Hematopoietic multipotent progenitor cell (in vitro differentiated cells): ENCODE measurements at places on chromosomes 16 and 17.

DNA sequence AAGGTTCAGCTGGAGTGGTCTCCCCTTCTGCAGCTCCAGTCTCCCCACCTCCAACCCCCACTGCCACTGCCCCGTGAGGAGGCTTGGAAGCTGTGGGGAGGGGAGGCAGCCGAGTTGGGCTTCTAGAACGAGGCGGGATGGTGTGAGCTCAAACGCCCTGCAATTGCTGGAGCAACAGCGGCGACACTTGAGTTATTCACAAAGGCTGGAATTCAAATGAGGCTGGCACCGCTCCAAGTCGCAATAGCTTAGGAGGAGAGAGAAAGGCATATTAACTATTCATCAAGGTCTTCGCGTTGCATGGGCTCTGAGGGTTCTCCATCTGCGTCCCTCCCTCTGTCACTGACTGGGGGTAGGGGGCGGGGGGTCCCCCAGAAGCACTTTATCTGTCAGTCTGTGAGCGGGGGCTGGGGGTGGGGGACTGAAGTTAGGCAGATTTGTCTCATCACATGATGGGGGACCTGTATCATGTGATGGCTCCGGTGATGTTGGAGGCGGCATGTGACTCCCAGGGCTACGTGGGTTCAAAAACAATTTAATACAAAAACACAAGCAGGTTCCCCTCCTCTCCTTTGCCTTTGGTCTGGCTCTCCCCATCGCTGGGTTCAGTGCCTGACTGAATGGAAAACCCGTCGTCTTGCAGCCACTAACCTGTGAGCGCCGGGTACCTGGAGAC is 70.5 kb downstream of the RBBP6 start:
- peak; percentile 35 for DNase-seq

DNA sequence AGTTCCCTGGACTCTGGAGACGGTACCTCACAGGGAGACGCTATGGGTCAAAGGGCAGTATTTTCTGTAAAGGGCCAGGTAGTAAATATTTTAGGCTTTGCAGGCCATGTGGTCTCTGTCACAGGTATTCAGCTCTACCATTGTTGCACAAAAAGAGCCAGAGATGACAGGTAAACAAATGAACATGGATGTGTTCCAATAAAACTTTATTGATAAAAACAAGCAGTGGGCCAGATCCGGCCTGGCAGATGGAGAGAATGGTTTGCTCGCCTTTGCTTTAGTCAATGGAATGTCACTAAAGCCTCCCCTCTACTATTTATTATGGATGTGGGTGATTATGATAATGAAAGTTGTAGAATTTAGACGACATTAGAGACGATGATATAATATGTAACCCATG is 8.9 kb upstream of the SLC5A11 start:
- no peak for DNase-seq

- no peak for DNase-seq
Observed at GRCh38 chr17:40506786-40507185, 5.4 kb upstream of the TNS4 start.

- DNase-seq: no peak
Observed at GRCh38 chr17:31678431-31678830, 180.6 kb downstream of the COPRS start.

DNA sequence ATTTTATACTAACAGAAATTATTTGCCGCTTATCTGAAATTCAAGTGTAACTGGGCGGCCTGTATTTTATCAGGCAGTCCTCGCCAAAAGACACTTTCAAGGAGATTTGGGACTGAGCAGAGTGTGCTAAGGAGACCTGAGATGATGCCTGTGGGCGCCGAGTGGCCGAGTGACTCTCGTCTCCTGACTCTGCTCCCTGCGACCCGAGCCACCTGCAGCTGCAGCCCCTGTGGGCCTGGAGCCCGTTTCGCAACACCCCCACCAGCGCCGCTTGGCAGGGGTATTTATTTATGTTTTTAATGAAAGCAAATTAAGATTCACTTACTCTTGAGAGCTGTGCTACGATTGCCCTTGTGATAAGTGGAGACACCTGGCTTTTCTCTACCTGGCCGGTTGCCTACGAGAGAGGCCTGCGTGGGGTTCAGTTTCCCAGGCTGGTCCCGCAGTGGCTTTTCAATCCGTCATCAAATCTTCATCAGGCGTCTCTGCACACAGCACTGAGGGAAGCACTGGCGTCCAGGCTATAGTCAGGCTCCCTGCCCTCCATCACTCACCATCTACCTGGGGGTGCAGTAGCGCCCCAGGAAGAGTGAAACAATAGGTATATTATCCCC is 124.0 kb downstream of the SEC14L1 start:
- no peak for DNase-seq

DNA sequence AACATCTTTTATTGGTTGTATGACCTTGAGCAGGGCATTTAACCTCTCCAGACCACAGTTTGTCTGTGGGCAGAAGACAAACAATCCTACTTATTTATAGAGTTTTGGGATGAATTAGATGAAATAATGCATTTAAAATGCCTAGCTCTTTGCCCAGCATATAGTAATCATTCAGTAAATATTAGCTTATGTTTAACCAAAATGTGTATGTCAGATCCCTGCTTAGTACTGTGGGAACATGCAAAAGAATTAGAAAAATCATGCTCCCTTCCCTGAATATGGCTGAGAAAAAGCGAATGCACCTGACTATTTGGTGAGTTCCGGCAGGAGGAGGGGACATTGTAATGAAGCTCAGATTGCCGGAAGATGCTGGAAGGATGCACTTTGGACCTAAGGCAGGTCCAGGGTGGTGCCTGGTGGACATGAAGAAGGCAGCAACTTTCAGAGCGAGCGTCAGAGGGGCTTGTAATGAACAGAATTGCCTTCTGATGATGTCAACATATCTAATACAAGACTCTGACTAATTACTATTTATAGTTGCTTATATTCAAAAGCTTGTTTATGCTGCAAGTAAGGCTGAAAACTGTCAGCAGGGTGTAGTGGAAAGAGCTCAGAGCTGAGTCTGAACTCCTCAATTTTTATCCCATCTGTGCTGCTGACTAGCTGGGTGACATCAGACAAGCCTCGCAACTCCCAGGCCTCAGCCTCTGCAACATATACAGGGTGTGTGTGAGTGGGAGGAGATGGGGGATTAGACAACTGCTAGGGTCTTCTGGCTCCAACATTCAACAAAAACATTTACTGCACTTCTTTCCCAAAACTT is 221.2 kb downstream of the PRKCA start:
- no peak for DNase-seq

DNA sequence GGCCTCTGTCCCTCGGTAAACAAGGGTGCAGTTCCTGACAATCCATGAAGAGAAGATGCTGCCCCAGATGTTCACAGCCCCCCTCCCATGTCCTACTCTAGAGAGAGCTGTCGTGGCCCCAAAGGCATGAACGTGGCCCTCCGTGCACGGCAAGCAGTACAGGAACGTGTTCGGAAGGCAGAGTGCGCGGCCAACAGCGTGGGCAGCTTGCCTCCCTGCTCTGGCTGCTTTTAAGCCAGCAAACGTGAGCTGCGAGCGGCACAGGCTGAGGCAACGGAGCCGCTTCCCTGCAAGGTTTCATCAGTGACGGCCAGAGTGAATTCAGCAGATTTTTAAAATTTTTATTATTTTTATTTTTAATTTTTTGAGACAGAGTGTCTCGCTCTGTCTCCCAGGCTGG is 37.2 kb downstream of the PEMT start:
- DNase-seq: no peak

- no peak for DNase-seq
Observed at GRCh38 chr17:67168496-67168895, 76.5 kb downstream of the HELZ start.

DNA sequence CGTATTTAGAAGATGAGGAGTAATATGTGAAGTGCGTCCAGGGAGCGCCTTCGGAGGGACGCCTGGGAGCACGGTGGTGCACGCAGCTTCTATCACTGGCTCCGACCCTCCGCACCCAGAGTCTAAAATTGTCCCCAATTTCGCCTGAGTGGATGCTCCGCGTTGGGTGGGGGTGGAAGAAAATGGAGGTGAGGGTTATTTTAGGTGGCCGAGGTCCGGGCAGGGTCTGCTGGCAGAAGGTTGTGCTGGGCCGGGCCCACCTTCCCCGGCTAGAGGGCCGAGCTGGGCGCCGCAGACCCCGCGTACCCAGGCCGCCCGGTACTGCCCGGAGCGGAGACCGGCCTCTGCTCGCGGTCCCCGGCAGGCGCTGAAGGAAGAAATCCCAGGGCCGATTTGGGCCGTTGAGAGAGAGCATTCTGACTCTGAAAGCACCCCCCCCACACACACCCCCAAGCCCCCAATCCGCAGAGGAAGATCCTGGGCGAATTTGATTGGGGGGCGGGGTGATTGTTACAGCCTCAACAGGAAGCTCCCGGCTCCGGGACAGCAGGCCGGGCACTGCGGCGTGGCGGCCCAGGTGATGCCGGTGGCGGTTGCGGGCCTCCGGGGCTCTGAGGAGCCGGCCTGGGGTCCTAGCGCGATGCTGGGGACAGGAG is 3.0 kb downstream of the BAHCC1 start:
- no peak for DNase-seq

DNA sequence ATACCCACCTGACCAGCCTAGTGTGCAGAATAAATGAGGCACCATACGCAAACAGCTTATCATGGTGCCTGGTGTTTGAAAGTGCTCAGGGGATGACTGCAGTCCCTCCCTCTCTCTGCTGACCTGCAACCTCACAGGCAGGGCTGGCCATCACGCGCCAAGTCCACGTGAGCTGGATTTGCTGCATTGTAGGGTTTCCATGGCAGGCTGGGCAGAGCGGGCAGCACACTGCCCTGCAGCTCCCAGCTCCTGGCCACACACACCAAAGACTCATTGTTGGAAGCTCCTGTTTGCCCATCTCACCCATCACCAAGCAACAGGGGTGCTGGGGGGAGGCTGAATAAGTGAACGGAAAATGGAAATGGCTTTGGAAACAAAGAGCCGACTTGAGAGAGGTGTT is 81.8 kb downstream of the IRX3 start:
- no peak for DNase-seq

DNA sequence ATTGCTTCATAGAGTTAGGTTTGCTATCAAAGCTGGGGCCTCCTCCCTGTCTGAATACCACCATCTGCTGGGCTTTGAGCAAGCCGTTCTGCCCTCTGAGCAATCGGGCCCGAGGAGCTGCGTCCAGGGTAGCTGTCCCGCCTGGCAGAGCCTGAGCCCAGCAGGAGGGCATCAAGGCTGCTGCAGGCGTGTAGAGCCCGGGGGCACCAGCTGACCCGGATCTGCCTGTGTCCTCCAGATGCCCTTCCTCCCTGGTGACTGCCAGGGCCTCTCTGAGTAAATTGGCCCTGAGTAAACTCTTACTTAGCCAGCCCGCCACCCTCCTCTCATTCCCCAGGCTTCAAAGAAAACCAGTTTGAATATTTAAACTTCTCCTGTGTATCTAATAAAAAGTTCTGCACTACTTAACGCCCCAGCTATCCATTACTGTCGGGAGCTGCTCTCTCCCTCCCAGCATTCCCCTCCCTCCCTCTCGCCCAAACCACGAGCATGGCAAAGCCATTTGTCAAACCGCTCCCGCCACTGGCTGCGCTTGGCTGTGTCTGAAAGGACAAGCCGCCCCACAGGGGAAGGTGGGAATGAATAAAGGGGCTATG is 16.4 kb downstream of the CDK5RAP3 start:
- no peak for DNase-seq

- no peak for DNase-seq
Observed at GRCh38 chr16:3948378-3948995, 68.0 kb upstream of the CREBBP start.

GRCh38 chr17:78615631-78616030 is 38.4 kb upstream of the DNAH17 start:
- no peak for DNase-seq

- no peak for DNase-seq
Observed at GRCh38 chr16:86508028-86508946, 2.0 kb upstream of the FOXF1 start.

- peak; percentile 71 for DNase-seq
Observed at GRCh38 chr17:46942441-46943217, 19.7 kb downstream of the GOSR2 start.

- no peak for DNase-seq
Observed at GRCh38 chr17:28258347-28258887, 60.6 kb upstream of the TMEM97 start.

DNA sequence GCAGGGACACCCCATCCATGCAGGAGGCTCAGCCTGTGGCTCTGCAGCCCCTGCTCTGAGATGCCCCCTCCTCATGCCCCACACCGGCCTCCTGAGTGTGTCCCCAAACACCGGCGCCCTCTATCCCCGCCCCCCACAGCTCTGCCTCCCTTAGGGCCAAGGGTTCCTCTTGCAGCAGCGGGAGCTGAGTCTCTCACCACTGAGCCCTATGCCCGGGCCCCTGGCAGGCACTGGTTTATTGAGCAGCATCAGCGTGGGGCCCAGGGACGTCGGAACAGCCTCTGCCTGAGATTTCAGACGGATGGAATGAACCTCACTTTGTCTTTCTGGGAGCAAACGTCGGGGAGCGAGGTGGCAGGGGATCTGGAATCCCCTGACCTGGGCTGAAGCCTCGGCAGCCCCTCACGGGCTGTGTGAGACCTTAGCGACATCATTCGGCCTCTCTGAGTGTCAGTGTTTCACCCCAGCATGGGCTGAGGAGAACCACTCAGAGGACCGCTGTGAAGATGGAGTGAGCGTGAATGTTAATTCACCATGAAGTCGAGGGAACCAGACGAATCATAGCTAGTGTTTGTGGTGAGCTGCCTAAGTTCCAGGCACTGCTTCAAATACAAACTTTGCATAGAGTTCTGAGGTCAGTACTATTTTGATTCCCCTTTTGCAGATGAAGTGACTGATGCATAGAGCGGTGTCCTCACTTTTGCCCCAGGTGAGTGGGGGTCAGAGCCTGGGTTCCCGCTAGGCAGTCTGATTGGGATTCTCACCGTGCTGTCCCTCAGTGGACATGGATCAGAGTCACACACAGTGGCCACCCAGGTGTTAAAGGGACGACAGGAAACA is 5.3 kb upstream of the C16orf74 start:
- no peak for DNase-seq

- no peak for DNase-seq
Observed at GRCh38 chr17:9669551-9670008, 24.3 kb downstream of the USP43 start.

DNA sequence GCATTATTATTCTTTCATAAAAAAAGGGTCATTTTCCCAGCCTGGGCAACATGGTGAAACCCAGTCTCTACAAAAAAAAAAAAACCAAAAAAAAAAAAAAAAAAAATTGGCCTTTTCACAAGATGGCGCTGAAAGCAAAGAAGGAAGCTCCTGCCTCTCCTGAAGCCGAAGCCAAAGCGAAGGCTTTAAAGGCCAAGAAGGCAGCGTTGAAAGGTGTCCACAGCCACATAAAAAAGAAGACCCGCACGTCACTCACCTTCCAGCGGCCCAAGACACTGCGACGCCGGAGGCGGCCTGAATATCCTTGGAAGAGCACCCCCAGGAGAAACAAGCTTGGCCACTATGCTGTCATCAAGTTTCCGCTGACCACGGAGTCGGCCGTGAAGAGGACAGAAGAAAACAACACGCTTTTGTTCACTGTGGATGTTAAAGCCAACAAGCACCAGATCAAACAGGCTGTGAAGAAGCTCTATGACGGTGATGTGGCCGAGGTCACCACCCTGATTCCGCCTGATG is 4.9 kb upstream of the PGAP6 start:
- no peak for DNase-seq
